ENCODE measurements at places on chromosomes 11 and 22.

GRCh38 chr11:61153593-61154095, 7.6 kb downstream of the VPS37C start:
- DNase-seq: no peak

DNA sequence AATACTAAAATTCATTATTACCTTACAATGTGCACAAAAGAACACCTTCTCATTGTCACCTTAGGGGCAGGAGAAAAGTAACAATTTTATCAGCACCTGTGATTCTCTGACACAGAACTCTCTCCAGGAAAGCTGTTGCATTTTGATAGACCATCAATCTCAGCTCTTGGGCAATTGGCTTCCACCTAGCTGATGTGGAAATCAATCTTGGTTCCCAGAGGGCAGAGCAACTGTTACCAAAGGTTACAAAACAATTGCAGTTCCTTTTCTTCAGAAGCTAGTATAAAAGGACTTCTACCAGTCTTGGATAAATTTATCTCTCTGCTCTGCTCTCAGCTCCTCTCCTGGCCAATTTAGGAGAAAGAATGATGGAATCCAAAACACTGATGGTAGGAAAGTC, 157.8 kb upstream of the DDI1 start:
- DNase-seq: peak; percentile 33

GRCh38 chr22:20205464-20205963, 54.7 kb upstream of the CCDC188 start:
- no peak for DNase-seq

DNA sequence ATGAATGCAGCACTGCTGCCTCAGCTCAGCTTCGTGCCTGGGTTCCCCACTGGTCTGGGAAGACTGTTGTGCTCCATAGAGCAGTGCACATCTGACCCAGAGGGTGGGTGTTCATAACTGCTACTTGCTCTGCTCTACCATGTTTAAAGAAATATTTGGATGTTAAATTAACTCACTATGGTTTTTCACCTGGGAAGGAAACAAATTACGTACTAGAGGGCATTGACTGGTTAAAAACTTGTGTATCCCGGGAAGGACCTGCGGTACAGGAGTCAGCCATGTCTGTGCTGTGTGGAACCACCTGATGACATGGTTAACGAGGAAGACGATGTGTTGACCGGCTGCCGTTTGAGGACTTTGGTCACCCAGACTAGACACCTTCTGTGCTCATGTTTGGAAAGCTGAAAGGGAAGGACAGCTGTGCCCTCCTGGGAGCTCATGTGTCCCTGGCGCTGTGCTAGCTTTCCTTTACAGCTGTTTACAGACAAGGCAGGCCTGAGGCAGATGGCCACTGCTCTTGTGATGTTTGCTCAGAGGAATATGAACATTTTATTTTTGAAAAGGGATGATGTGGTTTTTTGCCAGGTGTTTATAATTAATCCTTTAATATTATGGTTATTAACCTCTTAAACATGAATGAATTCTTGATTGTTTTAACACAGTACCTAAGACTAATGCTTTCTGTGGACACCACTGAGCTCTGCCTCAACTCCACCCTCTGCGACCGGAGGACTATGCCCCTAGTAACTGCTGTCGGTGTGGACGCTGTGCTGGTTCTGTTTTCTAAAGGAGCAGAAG, 14.3 kb upstream of the AIFM3 start:
- no peak for DNase-seq

- no peak for DNase-seq
Measured at GRCh38 chr11:120894202-120894985, 129.5 kb upstream of the TBCEL start.

GRCh38 chr22:49025791-49026493, 801.7 kb downstream of the BRD1 start:
- no peak for DNase-seq

GRCh38 chr11:33533386-33534052, 167.1 kb downstream of the C11orf91 start:
- no peak for DNase-seq

GRCh38 chr22:38267086-38267485, 5.7 kb downstream of the TMEM184B start:
- peak; percentile 66 for DNase-seq

DNA sequence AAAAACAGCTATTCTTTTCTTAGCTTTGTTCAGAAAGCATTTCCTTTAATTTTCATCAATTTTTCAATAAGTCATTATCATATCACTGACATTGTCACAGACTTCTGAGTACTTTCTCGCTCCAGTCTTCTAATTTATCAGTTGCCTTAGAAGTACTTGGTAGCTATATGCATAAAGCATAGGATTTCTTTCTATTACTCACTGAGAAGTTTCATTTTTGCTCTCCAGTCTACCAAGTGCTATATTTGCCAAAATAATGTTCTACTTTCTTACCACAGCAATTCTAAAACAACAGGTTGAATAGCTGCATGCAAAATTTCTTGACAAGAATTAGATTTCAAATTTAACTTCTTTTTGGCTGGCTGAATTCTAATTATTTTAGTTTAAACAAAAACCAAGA, 116.3 kb downstream of the STK33 start:
- DNase-seq: no peak

GRCh38 chr11:18452927-18453326, 2.7 kb upstream of the LDHAL6A start:
- DNase-seq: no peak

DNA sequence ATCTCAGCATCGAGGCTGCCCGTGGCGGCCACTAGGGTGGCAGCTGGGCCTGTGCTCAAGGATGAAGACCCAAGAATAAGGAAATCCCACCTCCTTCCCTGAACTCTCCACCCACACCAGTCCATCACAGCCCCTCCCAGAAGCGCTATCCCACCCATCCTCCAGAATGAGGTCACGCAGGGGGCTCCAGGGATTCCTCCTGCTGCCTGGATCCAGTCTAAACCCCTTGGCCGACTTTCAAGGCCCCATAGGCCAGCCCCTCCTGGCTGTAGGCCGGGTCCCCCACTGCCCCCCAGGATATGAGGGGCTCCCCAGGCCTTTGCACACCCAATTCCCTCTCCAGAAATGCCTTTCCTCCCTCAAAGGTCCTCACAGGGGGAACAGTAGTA, 19.0 kb upstream of the SCGB1A1 start:
- no peak for DNase-seq

GRCh38 chr11:106101819-106102218, 24.4 kb downstream of the AASDHPPT start:
- no peak for DNase-seq

- DNase-seq: no peak
Measured at GRCh38 chr11:88619656-88620385, 282.3 kb upstream of the CTSC start.

DNA sequence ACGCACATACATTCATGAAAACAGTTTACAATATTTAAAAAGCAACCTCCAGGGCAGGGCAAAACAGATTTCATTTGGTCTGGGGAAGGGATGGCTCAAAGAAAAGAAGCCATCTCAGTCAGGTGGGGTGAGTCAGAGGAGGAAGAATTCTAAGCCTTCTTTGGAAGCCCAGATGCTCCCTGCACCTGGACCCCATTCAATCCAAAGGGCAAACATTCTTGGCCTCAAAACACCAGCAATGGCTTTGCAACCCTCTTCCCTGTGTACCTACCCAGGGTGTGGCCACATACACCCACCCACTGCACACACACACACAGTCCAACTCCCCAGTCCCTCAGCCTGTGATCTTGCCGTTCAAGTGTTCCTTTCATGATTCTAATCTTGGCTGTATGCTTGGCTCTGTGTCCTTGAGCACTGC, 2.0 kb downstream of the KCNE3 start:
- no peak for DNase-seq

GRCh38 chr11:111607751-111608150, 5.5 kb downstream of the SIK2 start:
- DNase-seq: no peak

- DNase-seq: peak; percentile 97
Measured at GRCh38 chr22:36860821-36861659, at the start of gene NCF4. Gene NCF4 (plus strand): TSS chr22:36861006. CDS start chr22:36861172, 166 bp downstream.

- no peak for DNase-seq
Measured at GRCh38 chr11:126526471-126526870, 171.0 kb downstream of the ST3GAL4 start.

GRCh38 chr11:121670266-121670665, 217.5 kb upstream of the SORL1-AS1 start:
- DNase-seq: no peak

DNA sequence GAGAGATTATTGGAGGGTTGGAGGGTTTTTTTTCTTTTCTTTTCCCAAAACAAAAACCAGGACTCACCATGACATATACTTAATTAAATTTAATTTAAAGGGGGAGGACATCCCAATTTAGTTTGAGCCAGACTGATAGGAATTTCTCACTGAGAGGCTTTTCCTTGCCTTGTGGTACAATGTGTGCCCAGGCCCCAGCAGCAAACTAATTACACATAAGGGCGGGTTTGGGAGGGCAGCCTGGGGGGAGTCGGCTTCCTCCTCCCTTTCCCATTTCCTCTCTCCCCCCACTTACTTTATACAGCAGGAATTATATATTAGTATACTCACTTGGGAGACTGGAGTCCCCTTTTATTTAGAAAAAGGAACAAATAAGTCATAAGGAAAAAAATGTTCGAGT, 2.9 kb downstream of the TEAD1 start:
- no peak for DNase-seq

DNA sequence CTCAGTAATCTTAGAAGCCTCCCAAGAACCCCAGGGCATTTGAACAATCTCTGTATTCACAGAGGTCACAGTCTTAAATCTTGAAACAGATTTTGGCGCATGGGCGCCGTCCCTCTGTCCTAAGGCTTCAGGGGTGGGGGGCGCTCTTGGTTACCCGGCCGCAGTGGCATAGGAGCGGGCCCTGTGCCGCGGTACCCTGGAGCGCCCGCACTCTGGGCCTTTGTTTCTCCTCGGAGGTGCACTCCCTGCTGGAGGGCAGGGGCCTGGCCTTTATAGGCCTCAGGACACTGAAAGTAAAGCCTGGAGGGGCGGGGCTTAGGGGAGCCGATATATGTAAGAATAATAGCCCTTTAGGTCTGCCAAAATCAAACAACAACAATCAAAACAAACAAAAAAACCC, 197.3 kb upstream of the FOLH1 start:
- no peak for DNase-seq

DNA sequence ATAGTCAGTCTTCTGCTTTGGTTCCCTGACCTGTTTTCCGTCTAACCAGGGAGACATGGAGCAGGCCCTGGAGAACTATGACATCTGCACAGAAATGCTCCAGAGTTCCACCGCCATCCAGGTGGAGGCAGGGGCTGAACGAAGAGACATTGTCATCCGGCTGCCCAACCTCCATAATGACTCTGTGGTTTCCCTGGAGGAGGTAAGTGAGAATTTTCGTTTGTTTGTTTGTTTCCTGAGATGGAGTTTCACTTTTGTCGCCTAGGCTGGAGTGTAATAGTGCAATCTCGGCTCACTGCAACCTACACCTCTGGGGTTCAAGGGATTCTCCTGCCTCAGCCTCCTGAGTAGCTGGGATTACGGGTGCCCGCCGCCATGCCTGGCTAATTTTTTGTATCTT, 52.9 kb downstream of the CABIN1 start:
- no peak for DNase-seq

GRCh38 chr11:128711136-128711535, 17.3 kb downstream of the FLI1 start:
- DNase-seq: no peak

DNA sequence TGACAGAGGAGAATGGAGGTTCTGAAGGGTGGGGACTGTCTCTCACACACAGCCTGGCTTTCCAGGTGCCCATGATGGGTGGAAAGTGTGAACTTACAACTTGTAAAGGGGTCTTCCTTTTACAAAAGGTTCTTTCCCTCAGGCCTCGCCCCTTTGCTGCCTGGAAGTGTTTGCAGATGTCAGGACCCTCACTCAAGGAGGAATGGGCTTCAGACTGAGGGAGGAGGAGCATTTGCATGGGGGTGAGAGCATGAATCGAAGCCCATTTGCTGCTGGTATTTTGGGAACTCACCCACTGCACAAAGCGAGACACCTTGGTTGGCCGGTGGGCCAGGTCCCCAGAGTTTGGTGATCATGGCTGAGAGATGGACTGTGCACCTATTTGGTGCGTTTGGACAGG, 25.1 kb downstream of the MPPED1 start:
- DNase-seq: no peak

- no peak for DNase-seq
Measured at GRCh38 chr11:48093323-48093722, 113.0 kb downstream of the PTPRJ start.

GRCh38 chr11:68401856-68402255, 58.7 kb upstream of the PPP6R3 start:
- DNase-seq: no peak

GRCh38 chr11:17511571-17511970, 32.6 kb downstream of the USH1C start:
- DNase-seq: no peak

- DNase-seq: no peak
Measured at GRCh38 chr11:113488931-113489351, 13.7 kb upstream of the DRD2 start.

- DNase-seq: no peak
Measured at GRCh38 chr11:45816614-45817013, 11.7 kb downstream of the SLC35C1 start.

DNA sequence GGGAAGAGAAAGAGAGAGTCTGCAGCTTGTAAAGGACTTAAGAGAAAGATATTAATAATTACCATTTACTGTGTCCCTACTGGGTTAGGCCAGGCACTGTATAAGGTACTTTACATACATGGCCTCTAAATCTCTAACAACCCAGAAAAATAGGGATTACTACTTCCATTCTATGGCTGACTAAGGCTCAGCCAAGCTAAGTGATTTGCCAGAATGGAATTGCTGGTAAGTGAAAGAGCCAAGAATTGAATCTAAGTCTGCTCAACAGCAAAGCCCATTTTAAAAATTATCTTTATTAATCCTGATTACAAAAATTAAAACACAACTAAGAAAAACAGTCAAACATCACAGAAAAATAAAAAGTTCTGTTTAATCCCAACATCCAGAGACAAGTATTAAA, 21.4 kb downstream of the XRRA1 start:
- no peak for DNase-seq

- DNase-seq: no peak
Measured at GRCh38 chr11:62892077-62892922, 11.6 kb downstream of the SLC3A2 start.

- DNase-seq: no peak
Measured at GRCh38 chr22:44916281-44917231, 93.2 kb downstream of the PHF21B start.

DNA sequence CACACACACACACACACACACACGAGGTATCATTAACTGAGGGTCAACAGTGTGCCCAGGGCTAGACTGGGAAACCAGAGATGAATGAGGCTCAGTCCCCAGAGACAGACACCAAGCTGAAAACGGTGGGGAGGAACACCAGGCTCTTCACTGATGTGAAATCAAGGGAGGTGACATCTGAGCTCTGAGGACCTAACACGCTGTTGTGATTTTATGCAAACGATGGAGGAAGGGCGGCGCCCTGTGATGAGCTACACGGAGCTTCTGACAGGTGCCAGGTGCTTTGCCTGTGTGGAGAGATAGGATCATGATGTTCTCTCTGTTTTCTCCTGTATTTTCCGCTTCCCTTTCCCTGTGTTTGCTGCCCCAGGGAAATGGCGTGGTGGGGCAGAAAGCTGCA, 6.5 kb upstream of the CYB5R3 start:
- no peak for DNase-seq

DNA sequence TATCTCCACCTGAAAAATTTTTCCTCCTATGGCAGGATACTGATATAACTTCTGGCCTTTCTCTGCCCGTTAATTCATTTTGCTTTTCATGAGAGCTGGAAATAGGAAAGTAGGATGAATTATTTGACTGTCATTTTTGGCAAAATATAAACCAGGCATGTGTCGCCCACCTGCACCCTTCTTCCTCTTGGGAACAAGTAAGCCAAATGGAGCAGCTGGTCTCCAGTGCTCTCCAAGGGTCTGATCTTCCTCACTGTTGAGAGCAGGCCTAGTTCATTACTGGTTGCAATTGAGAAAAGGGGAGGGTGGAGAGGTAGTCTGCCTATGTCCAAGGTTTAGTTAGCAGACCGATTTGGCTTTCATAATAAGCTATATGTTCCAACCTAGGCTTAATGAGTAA, 582.2 kb downstream of the DLG2 start:
- DNase-seq: no peak
